ENCODE measurements at places on chromosomes 1 and 21.

DNA sequence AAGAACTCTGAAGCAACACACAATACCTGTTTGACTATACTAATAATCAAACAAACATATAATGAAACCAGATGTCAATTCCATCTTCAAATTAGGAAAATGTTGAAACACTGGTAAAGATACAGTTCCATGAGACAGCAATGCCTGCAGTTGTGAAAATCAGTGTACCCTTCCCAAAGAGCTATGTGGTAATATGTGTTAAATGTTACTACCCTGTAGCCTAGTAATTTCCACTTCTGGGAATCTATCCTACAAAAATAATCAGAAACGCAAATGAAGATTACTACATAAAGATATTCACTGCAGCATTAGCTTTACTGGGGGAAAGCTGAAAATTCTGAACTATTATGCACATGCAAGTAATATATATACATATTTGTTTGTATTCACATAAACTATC, 16.9 kb downstream of the GLIS1 start:
- DNase-seq, result no peak

DNA sequence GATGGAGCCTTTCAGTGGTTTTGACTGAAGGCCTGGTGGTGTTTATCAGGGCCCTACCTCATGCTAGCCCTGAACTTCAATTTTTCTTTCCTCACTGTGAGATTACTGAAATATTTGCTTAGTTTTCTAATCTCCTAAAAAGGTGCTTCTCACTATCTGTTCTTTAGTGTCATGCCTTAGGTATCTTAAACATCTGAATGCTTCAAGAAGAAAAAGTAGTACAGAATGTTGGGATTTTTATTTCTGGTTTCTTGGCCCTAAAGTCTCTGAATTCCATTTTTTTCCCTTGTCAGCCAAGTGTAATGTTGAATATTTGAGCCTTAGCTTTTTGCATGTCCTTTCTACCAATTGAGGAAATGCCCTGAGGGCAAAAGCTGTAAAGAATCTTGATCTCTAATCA, 47.9 kb upstream of the PRKACB start:
- no peak for DNase-seq

DNA sequence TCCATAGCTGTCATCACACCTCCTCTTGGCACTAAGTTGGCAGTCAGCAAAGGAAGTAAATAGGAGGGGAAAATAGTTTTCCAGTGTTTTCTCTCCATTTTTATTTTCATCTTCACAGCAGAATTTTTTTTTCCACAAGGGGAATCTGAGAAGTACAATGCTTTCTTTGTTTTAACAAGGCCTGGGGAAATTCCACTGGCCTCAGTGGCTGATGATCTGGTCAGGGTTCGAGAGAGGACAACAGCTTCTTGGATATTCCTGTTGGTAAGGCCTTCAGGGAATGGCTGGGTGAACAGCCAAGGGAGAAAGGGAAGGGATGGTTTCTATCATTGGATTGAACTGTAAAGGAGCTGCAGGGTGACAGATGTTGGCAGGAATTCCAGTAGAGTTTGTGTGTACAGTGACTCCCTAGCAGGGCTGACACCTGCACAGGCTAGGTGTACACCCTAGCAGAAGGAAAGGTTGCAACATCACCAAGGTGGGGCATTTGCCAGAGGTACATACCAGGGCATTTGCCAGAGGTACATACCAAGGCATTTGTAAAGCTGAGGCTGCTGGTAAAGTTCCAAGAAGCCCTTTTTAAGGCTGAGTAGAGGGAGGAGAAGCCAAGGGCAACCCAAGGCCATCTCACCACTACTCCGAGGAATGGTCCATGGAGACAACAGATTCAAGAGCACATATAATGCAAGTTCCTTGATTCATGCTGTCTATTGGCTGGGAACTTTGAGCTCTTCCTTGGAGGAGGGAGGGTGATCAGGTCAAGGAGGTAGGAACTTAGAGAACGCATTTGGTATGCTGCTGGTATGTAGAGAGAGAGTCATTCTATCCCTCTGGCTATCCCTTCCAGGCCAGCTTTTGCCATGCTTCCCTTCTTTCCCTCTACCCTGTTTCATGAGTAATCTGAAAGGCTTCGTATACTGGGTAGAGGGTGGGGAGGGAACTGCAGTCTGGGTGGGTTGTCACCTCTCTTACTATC, 3.1 kb downstream of the GJA5 start:
- DNase-seq, result no peak

- DNase-seq, result no peak
These were observed 93.6 kb downstream of the PKN2 start for GRCh38 chr1:88777604-88778149.

- no peak for DNase-seq
These were observed 145.2 kb downstream of the PGBD5 start for GRCh38 chr1:230280906-230281413.

GRCh38 chr1:40633523-40633922, 32.0 kb downstream of the RIMS3 start:
- DNase-seq, result no peak

- DNase-seq, result no peak
These were observed 1532.1 kb upstream of the TPTE start for GRCh38 chr21:8989261-8989711.

- no peak for DNase-seq
These were observed 10.2 kb upstream of the STMN1 start for GRCh38 chr1:25916460-25916859.

- DNase-seq, result no peak
These were observed 82.8 kb upstream of the BEND5 start for GRCh38 chr1:48859456-48859855.

- no peak for DNase-seq
These were observed 3.8 kb upstream of the HPCAL4 start for GRCh38 chr1:39695016-39695415.

DNA sequence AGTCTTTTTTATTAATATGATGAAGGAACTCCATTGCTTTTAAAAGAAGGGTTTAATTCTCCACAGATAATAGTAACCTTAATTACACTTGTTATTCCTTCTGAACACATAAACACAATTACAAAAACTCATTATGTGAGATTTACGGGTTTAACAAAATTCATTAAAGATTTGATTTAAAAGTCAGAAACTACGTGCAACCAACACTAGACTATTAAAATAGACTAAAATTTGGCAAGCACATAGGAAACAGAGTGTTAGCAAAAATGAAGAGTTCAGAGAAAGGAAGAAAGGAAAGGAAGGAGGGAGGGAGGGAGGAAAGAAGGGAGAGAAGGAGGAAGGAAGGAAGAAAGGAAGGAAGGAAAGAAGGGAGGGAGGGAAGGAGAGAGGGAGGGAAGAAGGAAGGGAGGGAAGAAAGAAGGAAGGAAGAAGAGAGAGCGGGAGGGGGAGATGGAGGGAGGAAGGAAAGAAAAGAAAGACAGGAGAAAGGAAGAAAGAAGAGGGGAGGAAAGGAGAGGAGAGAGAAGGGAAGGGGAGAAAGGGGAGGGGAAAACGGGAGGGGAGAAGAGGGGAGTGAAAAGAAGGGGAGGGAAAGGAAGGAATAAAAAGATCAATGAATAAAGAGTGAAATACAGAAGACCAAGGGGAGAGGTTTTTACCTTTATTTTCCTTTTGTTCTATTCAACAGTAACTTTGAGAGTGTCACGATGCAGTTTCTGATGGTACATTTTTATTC, 123.4 kb upstream of the LYPLAL1 start:
- DNase-seq, result no peak

GRCh38 chr1:197981561-197981960, 64.4 kb downstream of the LHX9 start:
- DNase-seq, result no peak

DNA sequence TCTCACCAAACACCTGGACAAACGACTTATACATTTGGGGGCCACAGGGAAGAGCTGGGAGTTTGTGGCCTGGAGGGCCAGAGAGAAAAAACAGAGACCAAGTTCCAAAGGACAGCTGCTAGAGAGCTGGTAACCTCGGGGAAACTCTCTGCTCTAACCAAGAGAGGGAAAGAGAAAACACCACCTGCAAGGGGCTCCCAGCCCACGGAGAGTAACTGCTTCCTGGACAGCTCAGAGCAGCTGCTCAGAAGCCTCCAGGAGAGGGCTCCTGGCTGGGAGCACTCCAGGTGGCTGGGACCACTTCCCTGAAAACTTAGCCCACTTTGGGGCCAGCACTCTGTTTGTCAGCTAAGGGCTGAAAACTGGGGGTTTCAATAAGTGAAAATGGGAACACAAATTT, 154.8 kb upstream of the GRIK3 start:
- DNase-seq, result no peak

DNA sequence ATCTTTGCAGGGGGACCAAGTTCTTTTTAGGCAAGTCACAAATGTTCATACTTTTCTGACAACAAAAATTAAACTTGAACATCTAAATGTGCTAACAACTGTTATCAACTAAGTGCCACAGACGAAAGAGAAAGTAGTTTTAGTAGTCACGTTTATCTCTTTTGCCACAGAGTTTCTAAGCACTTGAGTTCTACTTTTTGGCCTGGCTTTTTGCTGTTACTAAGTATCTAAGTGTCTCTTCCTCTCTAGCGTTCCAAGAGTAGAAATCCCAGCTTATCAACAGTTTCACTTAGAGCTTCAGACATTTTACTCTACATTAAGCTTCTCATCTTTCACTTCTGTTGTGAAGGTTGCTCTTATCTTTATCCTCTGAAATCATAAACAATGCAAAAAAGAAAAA, 34.2 kb downstream of the GATAD2B start:
- DNase-seq, result no peak

- DNase-seq, result no peak
These were observed 196.2 kb downstream of the NPHP4 start for GRCh38 chr1:5796028-5796427.

DNA sequence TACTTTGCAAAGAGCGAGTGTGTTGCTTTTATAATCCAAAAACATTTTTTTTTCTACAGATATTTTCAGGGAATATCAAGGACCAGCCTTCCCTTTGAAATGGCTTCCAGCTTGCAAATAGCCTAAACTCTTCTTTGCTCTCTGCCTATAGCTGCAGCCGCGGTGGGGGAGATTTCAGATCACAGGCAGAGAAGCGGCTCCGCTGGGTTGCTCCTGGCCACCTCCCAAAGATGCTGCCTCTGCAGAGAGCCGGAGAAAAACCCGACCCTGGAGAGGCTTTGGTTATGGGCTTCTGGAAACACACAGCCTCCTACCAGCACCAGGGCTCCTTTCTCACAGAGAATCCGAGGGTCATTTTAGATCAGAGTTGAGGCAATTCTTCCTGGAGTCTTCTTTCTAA, 18.6 kb upstream of the PAX7 start:
- no peak for DNase-seq

GRCh38 chr1:11736746-11737639, 1.1 kb downstream of the AGTRAP start:
- peak; percentile 36 for DNase-seq

- DNase-seq, result no peak
These were observed 41.5 kb downstream of the NKAIN1 start for GRCh38 chr1:31198150-31198549.

- DNase-seq, result no peak
These were observed 269.4 kb downstream of the AMY1C start for GRCh38 chr1:104018922-104019674.

- DNase-seq, result no peak
These were observed 39.0 kb downstream of the DAB1 start for GRCh38 chr1:57384901-57385300.

GRCh38 chr1:232620356-232620969, 9.5 kb downstream of the SIPA1L2 start:
- DNase-seq, result no peak

- no peak for DNase-seq
These were observed 444.8 kb downstream of the PTPRC start for GRCh38 chr1:199083680-199084079.

GRCh38 chr21:31665397-31665796, 5.9 kb downstream of the SOD1 start:
- peak; percentile 10 for DNase-seq

DNA sequence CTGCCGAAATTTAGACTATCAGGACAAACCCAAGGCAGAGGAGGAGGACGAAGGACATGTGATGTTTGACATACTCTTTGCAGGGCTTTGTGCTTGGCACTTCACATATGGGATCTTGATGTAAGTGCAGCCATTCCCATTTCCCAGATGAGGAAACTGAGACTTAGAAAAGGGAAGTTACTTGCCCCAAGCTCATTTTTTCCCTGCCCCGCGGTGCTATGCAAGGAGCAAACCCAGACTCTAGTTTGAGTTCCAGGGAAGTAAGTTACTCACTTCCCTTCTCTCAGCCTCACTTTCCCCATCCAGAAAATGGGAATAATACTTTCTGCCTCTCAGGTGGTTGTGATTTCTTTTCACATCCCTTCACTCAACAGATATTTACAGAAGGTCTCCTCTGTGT, 4.5 kb upstream of the FOXO6 start:
- DNase-seq, result no peak

DNA sequence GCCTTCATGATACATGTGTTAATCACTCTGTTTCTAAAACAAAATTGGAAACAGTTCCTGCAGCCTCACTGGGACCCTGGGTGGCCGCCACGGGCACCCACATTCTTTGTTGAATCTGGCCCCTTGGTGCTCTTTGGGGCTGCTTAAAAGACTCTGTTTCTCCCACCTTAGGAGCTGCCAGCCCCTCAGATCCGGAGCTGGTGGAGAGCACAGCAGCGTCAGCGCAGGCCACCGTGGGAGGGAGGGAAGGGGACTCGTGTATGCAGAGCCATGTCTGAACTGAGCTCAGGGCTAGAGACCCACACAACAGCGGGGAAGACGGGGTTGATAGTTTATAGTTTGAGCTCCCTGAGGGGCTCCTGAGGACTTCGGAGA, 121.2 kb downstream of the CNIH3 start:
- no peak for DNase-seq

Measured in CD4-positive, alpha-beta T cell treated with Interleukin-15 for 4 hours (primary cell).